Stimulated activated CD4-positive, alpha-beta T cell treated with anti-CD3 and anti-CD28 coated beads, Interleukin-1b, Interleukin-23, amount 100 ng/mL, for 48 hours (primary cell): ENCODE measurements at places on chromosomes 4 and X.

- DNase-seq, result no peak
Observed at GRCh38 chr4:142065086-142065647, 428.8 kb downstream of the IL15 start.

DNA sequence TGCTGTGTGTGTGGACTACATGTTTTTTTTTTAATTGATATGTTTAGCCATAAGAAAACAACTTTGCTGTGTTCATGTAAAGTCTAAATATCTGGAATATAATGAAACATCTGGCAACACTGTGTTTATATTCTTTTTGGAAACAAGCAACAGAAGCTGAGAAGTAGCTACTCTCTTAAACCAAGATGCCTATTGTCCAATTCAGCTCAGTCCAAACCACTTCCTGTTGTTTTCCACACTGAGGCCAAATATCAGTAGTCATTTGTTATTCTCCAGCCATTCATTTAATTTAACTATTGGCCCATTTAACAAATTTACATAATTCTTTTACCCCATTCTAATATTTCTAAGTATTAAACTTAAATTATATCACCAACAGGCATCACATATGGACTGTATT lies 903.0 kb upstream of the SLIT2 start:
- DNase-seq, result no peak

DNA sequence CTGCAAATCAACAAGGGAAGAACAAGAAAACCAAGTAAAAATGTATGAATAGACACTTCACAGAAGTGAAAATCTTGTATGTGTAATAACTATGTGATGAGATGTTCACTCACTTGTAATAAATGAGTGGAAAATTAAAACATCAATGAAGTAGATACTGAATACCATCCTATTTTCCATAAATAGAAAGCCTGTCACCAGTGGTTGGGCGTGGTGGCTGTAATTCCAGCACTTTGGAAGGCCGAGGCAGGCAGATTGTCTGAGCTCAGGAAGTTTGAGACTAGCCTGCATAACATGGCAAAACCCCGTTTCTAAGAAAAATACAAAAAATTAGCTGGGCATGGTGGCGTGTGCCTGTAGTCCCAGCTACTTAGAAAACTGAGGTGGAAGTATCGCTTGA lies 53.5 kb upstream of the SOD3 start:
- no peak for DNase-seq

DNA sequence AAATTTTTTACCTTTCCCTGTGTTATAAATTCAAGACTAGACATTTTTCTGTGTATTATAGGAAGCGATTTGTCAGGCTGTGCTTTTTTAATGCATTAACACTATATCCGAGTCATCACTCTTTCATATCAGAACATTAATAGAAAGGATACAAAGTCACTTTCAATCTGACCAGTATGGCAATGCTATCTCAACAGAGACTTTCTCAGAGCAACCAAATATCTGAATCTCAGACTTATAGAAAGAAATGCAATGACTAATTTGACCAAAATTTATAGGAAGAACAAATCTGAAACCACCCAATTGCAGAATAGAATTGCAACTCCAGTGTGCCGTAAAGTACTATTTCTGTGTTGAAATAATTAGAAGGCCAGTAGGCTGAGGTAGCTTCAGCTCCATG lies 473 bp upstream of the TKTL2 start:
- DNase-seq, result no peak

DNA sequence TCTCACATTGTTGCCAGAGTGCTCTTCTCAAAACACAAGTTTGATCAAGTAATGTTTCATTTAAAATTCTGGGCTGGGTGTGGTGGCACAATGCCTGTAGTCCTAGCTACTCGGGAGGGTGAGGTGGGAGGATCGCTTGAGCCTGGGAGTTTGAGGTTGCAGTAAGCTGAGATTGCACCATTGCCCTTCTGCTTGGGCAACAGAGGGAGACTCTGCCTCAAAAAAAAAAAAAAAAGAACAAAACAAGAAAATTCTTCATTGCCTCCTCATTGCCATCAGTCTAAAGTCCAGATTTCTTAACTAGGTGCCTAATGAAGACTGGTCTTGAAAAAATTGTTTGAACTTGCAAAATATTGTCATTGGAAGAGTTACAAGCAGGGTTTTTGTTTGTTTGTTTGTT lies 120.1 kb downstream of the MFAP3L start:
- DNase-seq, result no peak

DNA sequence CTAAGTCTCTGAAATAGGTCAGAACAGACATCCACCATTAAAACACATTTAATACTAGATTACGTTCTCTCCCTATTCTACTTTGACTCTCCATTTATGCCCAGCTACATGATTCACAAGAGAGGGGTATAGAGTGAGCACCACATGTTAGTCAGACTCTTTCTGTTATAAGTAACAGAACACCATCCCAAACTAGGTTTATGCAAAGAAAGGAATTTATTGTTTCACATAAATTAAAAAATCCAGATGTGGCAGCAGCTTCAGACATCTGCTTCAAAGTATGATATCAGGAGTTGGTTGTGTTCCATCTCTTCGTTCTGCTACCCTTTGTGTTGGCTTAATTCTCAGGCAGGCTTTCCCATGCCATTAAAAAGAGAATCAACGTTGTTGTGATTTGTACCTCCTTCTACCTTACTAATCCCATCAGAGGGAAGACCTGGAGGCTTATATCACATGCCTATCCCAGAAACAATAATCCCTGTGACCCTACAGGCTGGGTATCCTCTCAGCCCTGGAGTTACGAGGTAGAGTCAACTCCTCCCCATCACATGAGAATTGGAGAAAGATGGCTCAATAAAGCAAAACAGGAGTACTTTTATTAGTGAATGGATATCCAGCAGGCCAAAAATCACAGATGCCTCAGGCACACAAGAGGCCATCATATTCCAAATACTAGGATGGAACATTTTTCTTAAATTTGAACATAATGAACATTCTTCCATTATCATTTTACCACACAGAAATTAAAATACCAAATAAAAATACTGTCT lies 163.2 kb downstream of the SLC7A11 start:
- no peak for DNase-seq

DNA sequence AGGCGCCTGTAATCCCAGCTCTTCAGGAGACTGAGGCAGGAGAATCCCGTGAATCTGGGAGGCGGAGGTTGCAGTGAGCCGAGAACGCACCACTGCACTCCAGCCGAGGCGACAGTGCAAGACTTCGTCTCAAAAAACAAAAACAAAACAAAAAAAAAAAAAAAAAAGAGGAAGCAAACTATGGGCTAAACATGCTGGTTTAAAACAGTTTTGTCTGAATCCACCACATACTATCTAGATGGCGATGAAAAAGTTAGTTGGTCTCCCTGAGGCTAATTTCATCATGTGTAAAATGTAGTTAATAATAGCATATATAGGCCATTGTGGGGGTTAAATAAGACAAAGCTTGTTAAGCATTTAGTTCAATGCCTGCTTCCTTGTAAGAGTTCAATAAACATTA lies 451.1 kb downstream of the RPA4 start:
- no peak for DNase-seq

GRCh38 chr4:41628936-41629335 lies 91.0 kb downstream of the LIMCH1 start:
- DNase-seq, result no peak

GRCh38 chrX:41153448-41153847 lies 68.2 kb downstream of the USP9X start:
- no peak for DNase-seq

GRCh38 chrX:68989865-68990606 lies 161.2 kb downstream of the EFNB1 start:
- DNase-seq, result no peak

DNA sequence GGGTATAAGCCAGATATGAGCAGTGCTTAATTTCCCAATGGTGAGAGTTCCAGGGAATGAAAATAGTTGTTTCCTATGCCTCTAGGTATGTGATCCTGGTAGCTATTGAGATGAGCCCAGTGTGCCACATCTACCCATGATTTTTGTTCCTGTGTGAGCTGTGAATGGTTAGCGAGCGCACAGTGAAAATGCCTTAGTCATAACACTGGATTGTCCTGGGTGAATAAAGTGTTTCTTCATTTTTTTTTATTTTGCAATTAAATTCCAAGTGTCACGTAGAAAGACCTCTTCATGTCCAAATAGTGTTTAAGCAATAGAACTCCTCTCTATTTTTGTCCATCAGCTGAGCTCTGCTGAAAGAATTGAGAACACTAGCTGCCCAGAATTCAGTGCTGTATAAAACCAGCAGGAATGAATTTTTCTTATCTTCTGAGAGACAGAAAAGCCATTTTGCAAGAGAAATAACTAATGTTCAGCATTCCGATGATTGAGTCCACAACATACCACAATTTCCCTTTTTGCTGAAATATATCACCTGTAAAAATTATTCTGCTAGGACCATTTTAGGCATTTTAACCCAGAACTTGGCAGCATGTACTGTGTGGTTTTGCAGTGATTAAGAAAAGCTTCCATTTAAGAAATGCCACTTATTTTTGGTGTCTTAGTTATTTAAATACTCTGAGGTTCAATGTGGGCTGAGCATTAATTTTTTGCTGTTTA lies 5.6 kb downstream of the MAOA start:
- DNase-seq, result no peak
